ENCODE measurements at places on chromosomes 7 and 10. TPM values are rescaled to one million over a fixed set of nuclear protein-coding genes. Genes with fewer than 3 reads are reported as not detected.

CDK14 gene
- total RNA-seq, result 41.5 TPM

SNCG gene
- 31.4 TPM for total RNA-seq

C10orf120 gene
- total RNA-seq, result not detected

OR2A42 gene
- total RNA-seq, result not detected

MMP21 gene
- not detected for total RNA-seq

CRHR2 gene
- not detected for total RNA-seq

LBX1 gene
- total RNA-seq, result not detected

FBXL13 gene
- total RNA-seq, result 4.6 TPM

POU6F2 gene
- total RNA-seq, result 0.29 TPM

ABCB4 gene
- 0.15 TPM for total RNA-seq

CREB5 gene
- total RNA-seq, result 13.8 TPM

HTR7 gene
- total RNA-seq, result 0.22 TPM

CALML3 gene
- not detected for total RNA-seq

CYP2C8 gene
- not detected for total RNA-seq

PROSER2 gene
- 23.5 TPM for total RNA-seq

SUN3 gene
- total RNA-seq, result not detected

SFRP4 gene
- total RNA-seq, result not detected

TSPAN33 gene
- not detected for total RNA-seq

PRSS37 gene
- not detected for total RNA-seq

GARIN1A gene
- 3.6 TPM for total RNA-seq

CDHR1 gene
- total RNA-seq, result 0.14 TPM

HGF gene
- 0.35 TPM for total RNA-seq

CYP2C19 gene
- not detected for total RNA-seq

PPP1R3A gene
- total RNA-seq, result not detected

ZNF117 gene
- total RNA-seq, result 24.7 TPM

CYP26C1 gene
- total RNA-seq, result 2.0 TPM

ABCC2 gene
- total RNA-seq, result 1.7 TPM

PYROXD2 gene
- total RNA-seq, result 7.0 TPM

FOXI2 gene
- not detected for total RNA-seq

SLC13A1 gene
- total RNA-seq, result not detected

FXYD4 gene
- not detected for total RNA-seq

TSPAN15 gene
- total RNA-seq, result 100 TPM

PFKFB3 gene
- total RNA-seq, result 35.6 TPM

CTBP2 gene
- 128 TPM for total RNA-seq

FUOM gene
- 16.2 TPM for total RNA-seq

ADRB1 gene
- total RNA-seq, result 0.97 TPM

ZNF488 gene
- total RNA-seq, result 0.38 TPM

GPR15LG gene
- not detected for total RNA-seq

OPN1SW gene
- total RNA-seq, result not detected

PPP1R3C gene
- total RNA-seq, result 0.74 TPM

STEAP1B gene
- 55.4 TPM for total RNA-seq

TAS2R39 gene
- total RNA-seq, result not detected

SYT15 gene
- total RNA-seq, result 0.75 TPM

MAP3K8 gene
- total RNA-seq, result 10.6 TPM

PNLIPRP3 gene
- not detected for total RNA-seq

RARRES2 gene
- not detected for total RNA-seq

ADAM22 gene
- total RNA-seq, result 1.4 TPM

NEURL1 gene
- 0.22 TPM for total RNA-seq

CFAP43 gene
- total RNA-seq, result not detected

CHAT gene
- total RNA-seq, result not detected

PNLIPRP2 gene
- not detected for total RNA-seq

PAPOLB gene
- 0.07 TPM for total RNA-seq

PTN gene
- not detected for total RNA-seq

COL26A1 gene
- total RNA-seq, result not detected

LRRC18 gene
- total RNA-seq, result not detected

Measured in endothelial cell of umbilical vein (primary cell).